ENCODE measurements at places on chromosomes 6 and 20. TPM values are rescaled to one million over a fixed set of nuclear protein-coding genes. Genes with fewer than 3 reads are reported as not detected.
A peak's percentile ranks its signal among the peaks of the same experiment; 100 is the strongest.

DNA sequence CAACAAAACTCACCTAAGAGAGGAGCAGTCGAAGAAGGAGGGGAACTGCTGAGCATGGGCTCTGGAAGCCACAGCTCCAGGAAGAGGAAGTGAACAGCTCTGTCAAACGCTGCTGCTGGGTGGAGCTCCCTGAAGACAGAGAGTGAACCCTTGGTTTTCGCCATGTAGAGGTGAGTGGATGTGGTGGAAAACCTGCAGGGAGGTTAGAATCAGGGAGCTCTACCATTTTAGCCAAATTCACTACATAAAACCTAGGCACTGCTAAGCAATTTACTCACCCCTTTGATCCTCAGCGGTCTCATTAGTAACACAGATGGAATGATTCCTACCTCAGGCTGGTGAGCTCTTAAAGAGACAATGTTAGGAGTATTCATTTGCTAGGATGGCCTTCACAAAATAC is 19.4 kb upstream of the TFAP2A start:
- DNase-seq, result no peak

DNA sequence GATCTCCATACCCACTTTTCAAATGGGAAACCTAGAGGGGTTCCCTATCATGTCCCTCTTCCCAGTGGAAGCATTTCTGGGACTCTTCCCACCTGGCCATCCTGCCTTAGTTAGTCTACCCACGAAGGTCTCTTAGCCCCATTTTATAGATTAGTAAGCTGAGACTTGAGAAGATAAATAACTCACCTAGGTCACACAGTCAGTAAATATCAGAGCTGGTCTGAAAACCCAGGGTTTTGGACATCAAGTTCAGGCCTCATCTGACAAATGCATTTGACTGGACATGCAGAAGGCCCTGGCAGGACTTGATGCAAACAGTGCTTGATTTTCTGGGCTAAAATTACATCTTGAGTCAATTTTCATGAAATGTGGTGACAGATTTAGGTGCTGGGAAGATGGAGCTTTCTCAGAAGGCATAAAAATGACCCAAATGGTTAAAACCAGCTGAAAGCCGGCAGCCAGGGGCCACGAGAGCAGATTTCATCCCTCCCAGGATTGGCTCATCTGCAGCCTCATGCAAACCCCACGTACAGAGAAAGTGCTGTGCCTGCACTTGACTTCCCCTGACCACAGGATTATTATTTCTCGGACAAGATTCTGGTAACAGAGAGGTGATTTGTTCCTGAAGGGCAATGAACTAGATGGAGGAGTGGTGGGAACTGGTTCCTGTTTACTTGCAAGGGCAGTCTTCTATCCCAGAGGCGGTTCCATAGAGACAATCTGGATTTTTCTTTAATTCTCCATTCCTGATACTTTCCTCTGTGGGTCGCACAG is 23.1 kb downstream of the CPNE5 start:
- no peak for DNase-seq

Gene STK4
- 34.5 TPM for total RNA-seq

Gene TINAG
- total RNA-seq, result not detected

- no peak for DNase-seq
Observed at GRCh38 chr6:120108061-120108795, 758.7 kb upstream of the MAN1A1 start.

GRCh38 chr20:62294516-62294915 is 8.3 kb upstream of the ADRM1 start:
- no peak for DNase-seq

DNA sequence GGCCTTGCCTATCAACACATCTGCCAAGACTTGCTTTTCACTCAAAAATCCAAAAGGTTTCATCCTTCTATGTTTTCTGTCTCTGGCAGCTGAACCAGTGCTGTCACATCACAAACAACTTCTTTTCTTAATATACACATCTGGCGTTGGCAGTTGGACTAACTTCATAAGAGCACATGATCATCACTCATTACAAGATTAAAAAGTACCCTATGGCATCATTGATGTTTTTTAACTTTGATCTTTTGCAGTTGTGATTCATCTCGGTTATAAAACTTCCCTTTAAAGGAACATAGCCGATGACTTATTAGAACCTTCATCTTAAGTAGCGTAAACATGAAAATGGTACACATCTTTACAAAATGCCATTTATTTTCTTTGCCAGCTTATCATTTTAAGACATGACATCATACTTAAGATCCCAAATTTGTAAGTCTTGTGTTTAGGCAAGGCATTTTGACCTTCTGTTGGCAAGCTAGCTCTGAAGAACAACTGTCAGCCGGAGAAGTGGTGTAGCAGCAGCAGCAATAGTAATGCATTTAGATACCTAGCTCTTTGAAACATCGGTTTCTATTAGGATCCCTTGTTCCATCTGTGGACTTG is 64.2 kb upstream of the SUPT3H start:
- no peak for DNase-seq

Gene VNN1
- 0.07 TPM for total RNA-seq

Gene C4B
- total RNA-seq, result 1.5 TPM

DNA sequence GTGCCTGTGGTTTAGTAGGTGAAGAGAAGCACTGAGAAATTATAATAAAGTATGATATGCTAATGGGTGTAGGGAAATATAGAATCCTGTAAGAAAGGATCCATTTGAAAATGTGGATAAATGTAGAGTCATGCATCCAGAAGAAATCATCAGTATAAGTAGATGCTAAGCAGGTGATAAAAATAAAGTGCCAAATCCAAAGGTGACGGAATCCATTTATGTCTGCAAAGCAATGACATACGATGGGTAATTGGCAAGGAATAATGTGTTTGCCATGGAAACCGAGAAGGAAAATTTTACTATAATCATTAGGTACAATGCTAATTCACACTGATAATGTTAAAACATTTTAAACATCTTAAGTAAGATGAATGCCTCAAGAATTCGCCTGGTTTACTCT is 163.0 kb downstream of the OPN5 start:
- DNase-seq, result no peak

Gene FILIP1
- total RNA-seq, result 0.24 TPM

Gene TBXT
- total RNA-seq, result not detected

Gene TREM2
- not detected for total RNA-seq

Gene POU5F1
- total RNA-seq, result 0.57 TPM

Gene IP6K3
- 0.45 TPM for total RNA-seq

GRCh38 chr6:118501765-118502164 is 46.3 kb upstream of the PLN start:
- DNase-seq, result no peak

DNA sequence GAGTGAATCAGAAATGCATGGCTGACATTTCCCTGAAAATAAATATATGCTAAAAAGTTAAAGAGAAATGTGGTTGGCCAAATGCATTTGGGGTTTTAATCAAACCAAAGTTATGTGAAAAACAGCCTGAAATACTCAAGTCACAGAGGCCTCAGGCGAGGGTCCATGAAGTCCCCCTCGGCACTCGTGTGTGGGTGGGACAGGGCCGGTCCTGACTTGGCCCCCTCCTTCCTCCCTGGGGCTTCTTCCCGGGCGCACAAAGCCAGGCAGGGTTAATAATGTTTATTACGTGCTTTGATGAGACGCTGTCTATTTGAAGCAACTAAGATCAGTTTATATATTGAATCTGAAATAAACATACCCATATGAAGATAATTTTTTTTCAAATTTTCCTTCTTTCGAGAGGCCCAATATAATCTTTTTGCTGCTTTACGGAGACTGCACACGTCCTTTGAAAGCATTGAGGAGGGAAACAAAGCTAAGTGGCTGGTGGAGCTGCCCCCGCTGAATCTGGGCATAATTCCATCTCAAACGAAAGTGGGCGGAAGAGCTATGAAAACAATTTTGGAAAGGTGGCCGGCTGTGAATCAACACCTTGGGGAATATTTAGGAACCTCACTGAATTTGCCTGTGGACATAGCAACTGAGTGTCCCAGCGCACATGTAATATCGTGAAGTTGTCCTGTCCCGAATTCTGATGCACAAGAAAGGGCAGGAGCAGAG is 55.8 kb upstream of the SMOC2 start:
- no peak for DNase-seq

- DNase-seq, result no peak
Observed at GRCh38 chr6:144307880-144308279, 22.7 kb downstream of the UTRN start.

Gene MOG
- total RNA-seq, result not detected

DNA sequence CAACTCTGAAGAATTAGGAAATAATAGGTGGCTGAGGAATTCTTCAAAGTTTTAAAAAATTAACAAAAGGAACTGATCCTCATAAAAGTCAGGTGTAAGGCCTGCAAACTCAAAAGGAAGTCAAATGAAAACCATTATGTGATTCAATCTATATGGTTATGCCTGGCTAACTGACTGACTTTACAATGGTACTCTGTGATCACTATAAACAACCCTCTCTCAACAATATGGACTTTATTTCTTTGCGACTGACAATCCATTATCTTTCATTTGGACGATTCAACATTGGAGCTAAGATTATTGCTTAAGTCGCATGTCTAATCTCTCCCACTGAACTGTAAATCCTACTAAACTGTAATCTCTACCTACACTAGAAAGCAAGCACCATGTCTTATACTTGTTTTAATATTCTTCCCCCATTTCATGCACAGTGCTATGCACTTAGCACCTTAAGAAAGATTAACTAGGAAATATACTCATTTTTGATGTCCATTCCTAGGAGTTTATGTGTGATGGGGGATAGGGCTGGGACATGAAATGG is 1.4 kb downstream of the STK38 start:
- no peak for DNase-seq

Gene CDH4
- 6.3 TPM for total RNA-seq

- no peak for DNase-seq
Observed at GRCh38 chr6:98560841-98561240, 273.5 kb upstream of the POU3F2 start.

DNA sequence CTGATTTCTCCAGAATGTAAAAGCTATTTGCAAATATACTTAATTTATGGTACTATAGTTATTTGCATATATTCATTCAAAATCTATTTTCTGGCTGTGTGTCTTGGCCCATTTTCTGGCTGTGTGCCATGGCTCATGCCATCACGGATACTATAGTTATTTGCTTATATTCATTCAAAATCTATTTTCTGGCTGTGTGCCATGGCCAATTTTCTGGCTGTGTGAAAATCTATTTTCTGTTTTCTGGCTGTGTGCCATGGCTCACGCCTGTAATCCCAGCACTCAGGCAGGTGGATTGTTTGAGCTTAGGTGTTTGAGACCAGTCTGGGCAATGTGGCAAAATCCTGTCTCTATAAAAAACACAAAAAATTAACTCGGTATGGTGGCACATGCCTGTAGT is 28.9 kb upstream of the RIPK1 start:
- DNase-seq, result no peak

- no peak for DNase-seq
Observed at GRCh38 chr6:109491207-109491938, 8.4 kb upstream of the ZBTB24 start.

Gene SNAP25
- total RNA-seq, result not detected

Gene GSS
- total RNA-seq, result 73.3 TPM

GRCh38 chr6:117237561-117237960 is 27.8 kb upstream of the VGLL2 start:
- DNase-seq, result no peak

- DNase-seq, result no peak
Observed at GRCh38 chr20:42474646-42475045, 715.1 kb downstream of the PTPRT start.

GRCh38 chr6:56434606-56435005 is 187.2 kb upstream of the COL21A1 start:
- DNase-seq, result no peak

GRCh38 chr6:139580592-139581484 is 206.4 kb upstream of the CITED2 start:
- DNase-seq, result no peak

GRCh38 chr6:81396916-81397315 is 355.6 kb downstream of the TENT5A start:
- DNase-seq, result no peak

DNA sequence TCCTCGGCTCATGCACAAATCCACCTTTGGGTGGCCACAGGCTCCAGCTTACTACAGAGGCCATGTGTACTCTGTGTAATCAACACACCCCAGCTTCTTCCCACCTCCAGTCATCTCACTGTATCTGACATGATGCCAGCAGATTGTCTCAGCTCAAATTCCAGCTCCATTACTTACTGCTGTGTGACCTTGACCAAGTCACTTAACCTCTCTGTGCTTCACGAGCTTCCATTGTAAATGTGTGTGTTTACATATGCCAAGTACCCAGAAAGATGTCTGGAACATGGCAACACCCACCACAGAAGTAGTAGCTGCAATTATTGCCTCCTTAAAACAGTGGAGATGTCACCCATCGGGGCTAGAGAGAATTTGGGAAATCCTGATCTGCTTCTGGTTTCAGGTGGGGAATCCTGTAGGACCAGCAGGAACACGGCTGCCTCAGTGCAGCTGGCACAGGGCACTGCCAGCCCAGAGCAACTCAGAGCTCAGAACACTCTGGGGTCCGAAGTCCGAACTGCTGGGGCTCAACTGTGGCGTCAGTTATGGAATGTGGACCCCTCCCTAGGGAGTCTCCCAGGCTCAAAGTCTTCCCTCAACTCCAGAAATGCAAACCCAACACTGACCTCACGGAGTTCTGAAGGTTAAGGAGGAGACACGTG is 21.2 kb upstream of the HLA-B start:
- DNase-seq, result no peak

DNA sequence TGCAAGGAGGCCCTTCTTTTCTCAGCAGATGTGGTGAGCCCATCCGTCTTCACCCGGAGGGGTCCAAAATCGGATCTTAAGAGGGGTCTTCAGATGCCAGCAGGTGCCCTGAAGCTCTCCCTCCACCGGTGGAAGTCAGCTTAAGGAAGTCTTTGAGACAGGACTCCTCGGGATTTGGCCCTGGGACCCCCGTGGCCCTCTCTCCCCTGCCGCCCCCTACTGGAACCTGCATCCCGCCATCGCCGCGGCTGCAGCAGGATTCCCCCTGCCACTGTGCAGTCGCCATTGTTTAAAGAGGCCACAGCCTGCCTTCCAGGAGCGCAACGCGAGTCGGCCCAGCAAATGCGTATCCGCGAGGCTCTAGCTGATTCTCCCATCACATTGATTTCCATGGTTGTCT is 292.5 kb upstream of the ZNF337 start:
- DNase-seq, result no peak

DNA sequence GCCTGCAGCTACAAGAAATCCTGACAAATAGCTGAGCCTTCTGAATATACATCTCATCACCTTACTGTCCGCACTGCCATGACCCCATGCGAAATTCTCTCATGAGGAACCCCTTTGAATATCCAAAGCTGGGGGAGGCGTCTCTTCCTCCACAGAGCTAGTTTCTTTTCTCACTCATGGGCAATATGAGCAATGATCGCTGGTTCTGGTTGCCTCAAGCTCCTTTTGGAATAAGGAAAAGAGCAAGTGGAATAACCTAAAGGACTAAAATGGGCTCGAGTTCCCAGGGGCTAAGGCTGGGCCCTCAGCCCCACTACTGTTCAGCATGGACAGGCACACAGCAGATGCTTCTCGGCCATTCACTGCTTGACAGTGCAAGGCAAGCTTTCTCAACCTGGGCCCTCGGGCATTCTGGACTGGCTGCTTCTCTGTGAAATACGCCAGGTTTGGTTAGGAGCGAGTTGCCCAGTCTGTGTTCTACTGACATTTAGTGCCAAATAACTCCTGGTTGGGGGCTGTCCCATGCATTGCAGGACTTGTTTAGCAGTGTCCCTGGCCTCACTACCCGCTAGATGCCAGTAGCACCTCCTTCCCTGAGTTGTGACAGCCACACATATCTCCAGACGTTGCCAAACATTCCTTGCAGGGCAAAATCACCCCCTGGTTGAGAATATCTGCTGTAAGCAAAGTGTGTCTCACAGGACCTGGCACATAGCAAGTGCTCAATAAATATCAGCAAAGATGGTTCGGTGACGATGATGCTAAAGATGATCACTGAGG is 156.8 kb downstream of the CEBPB start:
- no peak for DNase-seq

Gene C6orf163
- total RNA-seq, result 0.54 TPM

Gene COL12A1
- total RNA-seq, result 206 TPM

GRCh38 chr6:139587469-139587868 is 213.0 kb upstream of the CITED2 start:
- peak; percentile 94 for DNase-seq

All from HFFc6 (cell line).